WTC11 (cell line): ENCODE measurements at places on chromosomes 1 and 21. TPM values are rescaled to one million over a fixed set of nuclear protein-coding genes. Genes with fewer than 3 reads are reported as not detected.

GRCh38 chr1:182658055-182658454 is 26.3 kb downstream of the RGS8 start:
- no peak for DNase-seq

- DNase-seq = no peak
These were observed 27.2 kb upstream of the SLC22A15 start for GRCh38 chr1:115949156-115949555.

DNA sequence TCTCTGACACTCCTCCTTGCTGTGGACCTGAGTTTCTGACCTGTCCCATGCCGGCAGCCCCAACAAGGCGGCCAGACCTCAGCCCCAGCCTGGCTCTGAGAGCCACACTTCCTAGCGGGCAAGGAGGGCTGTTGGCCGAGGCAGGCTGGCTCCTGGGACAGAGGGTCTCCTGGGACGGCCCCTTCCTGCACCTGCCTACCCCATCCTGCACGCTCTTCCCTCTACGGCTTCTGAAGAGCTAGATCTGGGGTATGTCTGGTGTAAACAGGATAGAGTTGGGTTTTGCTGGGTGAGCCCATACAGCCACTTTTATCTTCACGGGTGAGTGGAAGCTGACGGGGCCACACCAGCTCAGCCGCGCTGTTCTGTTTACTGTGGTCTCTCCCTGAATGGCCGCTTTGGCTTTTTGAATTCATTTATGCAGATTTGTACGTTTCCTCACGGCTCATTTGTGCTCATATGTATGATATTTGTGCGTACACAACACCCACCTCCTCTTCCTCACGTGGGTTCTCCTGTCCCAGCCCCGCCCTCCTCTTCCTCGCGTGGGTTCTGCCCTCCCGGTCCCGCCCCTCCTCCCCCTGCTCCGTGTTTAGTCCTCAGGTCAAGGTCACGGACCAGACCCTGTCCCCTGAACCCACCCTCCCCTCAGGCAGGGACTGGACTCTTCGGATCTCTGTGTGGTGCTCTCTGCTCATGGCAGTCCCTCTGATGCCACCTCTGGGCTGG is 34.7 kb upstream of the POFUT2 start:
- no peak for DNase-seq

GRCh38 chr1:85894651-85895050 is 186.4 kb upstream of the ZNHIT6 start:
- peak; percentile 45 for DNase-seq

- no peak for DNase-seq
These were observed 181.4 kb upstream of the B3GALT2 start for GRCh38 chr1:193367863-193368262.

- no peak for DNase-seq
These were observed 64.8 kb upstream of the ATP1A1 start for GRCh38 chr1:116308276-116308675.

GRCh38 chr1:178869119-178869697 is 1.7 kb downstream of the ANGPTL1 start:
- DNase-seq = no peak

DNA sequence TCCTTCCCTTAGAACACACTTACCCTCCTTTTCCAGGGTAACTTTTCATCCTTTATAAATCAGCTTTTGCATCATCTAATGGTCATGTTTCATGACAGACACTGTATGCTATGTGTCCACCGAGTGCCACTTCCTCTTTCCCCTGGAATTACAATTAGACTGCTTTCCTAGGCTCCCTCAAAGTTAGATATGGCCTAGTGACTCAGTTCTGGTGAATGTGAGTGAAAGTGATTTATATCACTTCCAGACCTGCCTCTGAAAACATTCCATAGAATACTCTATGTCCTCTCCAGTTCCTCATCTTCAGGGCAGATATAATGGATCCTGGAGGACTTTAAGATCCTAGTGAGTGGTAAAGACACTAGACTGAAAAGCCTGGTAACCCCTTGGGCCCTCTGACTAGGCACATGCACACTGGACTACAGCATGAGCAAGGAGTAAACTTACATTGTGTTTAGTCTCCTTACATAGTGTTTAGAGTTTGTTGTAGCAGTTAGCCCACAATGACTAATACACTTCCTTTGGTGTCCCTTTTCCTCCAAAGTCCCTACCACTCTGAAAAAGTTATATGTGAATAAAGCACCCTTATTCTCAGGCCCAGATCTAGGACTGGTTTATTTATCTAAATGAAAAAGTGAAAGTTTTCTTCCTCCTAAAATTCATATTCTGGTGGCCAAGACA is 59.3 kb downstream of the GPR88 start:
- DNase-seq = no peak

DNA sequence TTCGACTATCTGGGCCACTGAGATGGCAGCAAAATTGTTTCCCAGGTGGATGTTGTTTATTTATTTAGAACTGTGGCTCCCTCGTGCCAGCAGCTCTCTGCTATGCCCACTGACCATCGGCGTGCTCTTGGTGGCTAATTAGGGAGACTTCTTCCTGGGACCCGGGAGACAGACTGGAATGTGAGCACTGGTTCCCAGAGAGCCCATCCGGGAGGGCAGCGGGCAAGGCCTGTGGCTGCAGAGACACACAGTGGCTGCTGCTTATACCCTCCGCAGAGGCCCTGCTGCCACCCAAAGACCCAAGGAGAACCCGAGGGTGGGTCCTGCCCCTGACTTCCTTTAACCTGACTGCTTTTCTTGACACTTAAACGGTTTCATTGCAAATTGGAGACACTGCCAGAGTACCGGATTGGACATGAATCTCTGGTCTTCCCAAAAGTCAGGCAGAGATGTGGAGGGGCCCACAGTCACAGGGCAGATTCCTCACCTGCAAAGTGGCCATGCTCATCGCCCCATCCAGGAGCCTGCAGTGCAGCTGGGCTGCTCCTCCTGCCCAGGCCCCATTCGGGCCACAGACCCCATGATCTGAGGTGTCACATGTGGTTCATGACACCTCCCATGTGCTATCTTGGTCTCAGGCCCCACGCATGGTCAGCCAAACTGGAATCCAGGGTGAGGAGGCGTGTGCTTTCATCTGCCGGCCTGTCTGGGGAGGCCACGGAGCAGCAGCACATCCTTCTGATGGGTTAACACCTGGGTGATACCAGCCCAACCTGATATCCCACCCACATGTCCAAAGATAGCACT is 5.7 kb upstream of the MATN1 start:
- no peak for DNase-seq

- no peak for DNase-seq
These were observed 5.8 kb downstream of the ELF3 start for GRCh38 chr1:202016022-202016810.

DNA sequence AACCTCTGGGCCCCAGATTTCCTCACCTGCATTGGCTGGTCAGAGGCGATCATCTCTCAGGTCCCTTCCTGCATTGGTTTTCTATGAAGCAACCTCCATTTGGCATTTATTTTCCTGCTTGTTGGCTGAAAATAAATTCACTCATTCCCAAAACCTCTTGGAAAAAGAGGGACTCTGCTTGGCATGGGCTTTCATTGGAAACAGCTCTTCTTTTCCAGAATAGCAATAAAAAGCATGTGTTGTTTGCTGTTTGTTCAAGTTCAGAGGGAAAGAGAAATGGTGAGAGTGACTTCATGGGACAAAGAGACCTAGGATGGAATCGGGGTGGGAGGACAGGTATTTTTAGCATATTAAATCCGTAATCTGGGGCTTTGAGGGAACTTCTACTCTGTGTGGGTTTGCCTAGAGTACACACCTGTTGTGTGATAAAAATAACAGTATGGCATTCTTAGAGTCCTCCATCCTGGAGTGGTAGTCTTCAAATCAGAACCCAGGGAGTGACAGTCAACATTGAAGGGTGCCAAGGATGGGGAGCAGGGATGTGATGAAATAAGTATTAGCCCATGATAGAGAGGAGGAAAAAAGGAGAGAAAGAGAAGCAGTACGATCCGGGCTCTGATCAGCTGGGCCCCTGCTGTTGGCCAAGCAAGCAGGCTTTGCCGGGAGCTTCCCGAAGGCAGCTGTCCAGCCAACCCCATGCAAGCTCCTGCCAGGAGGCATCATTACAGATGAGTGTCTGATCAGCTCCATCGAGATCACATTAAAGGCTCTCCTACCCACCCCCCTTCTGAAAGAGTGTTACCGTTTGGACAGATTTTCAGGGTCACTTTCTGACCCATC is 131.9 kb upstream of the NFIA start:
- no peak for DNase-seq

GRCh38 chr1:24362982-24363614 is 43.9 kb downstream of the GRHL3 start:
- DNase-seq = no peak

DNA sequence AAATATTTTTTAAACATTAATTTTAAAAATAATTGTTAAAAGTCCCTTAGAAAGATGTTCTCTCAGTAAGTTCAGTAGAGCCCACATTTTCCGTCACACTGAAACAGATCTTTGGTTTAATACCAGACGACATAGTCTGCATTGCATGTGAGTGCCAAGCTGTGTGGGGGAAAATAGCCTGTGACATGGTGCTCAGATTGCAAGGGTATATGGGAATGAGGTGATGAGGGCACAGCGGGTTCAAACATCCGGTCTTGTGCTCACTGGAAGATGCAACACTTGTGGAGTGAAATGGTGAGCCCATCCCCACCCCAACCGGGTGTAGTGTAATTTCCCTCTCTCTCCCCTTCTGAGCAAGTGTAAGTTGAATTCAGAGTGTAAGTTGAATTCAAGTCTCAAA is 114.3 kb downstream of the PEX14 start:
- no peak for DNase-seq

GRCh38 chr1:19156676-19157075 is 53.4 kb downstream of the UBR4 start:
- no peak for DNase-seq

- DNase-seq = no peak
These were observed 72.0 kb upstream of the TLR5 start for GRCh38 chr1:223215026-223215425.

DNA sequence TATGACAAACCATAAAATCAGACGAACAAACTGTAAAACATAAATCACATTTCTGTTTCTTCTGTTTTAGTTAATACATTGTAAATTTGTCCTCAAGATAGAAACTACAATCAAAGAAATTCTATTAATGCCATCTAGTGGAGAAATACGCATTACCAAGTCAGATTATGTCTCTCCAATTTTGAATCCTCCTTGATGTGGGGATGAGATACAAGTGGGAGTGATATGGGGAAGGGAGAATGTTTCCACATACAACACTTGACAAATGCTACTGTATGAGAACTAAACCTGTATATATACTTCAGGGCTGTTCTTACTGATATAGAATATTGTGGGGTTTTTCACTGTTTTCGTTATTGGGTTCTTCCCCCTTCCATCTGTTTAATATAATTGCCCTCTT is 2.6 kb downstream of the HFM1 start:
- DNase-seq = no peak

GRCh38 chr1:86621286-86621685 is 74.4 kb downstream of the CLCA4 start:
- DNase-seq = no peak

GRCh38 chr1:22418933-22419382 is 32.7 kb upstream of the ZBTB40 start:
- DNase-seq = no peak

- no peak for DNase-seq
These were observed 134.7 kb downstream of the HLX start for GRCh38 chr1:221013691-221014660.

DNA sequence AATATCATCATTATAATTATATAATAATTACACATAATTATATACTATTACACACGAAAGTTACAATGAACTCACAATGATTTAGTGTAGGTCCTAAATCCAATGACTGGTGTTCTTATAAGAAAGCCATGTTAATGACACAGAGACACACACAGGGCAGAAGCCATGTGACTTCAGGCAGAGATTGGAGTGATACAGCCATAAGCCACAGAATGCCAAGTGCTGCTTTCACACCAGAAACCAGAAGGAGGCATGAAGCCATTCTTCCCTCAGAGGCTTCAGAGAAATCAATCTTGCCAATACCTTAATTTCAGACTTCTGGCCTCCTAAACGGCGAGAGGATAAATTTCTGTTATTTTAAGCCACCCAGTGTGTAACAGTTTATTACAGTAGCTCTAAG is 147.4 kb upstream of the KRTAP19-8 start:
- no peak for DNase-seq

- no peak for DNase-seq
These were observed 32.4 kb downstream of the ITPKB start for GRCh38 chr1:226706684-226707083.

DNA sequence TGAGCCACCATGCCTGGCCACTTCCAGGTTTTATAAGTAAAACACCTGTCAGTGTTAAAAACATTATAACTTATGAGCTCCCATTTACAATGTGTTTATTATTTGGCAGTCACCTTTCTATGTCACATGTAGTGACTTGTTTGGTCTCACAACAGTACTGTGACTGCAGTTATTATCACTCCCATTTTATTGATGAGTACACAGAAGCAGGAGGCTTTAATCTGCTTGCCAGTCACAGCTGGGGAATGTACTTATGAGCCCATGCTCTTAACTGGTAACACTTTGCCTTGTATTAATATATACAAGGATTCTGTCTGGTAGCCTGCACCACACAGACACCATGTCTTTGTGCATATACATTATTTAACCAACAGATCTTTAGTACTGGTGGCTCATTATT is 31.1 kb upstream of the BACH1 start:
- DNase-seq = no peak

- no peak for DNase-seq
These were observed 40.9 kb upstream of the LRRN2 start for GRCh38 chr1:204726478-204726877.

GRCh38 chr1:94037392-94038229 is 83.3 kb downstream of the ABCA4 start:
- DNase-seq = no peak

The LY9 gene
- 0.18 TPM in 1 of 3 replicates, not detected in the others for total RNA-seq

The GPR157 gene
- total RNA-seq = 3.4 to 9.6 TPM (median 6.0 TPM) in 3 replicates

The FYB2 gene
- 0.15 to 0.46 TPM (median 0.25 TPM) in 3 replicates for total RNA-seq

The MANEAL gene
- 4.2 to 6.4 TPM (median 5.9 TPM) in 3 replicates for total RNA-seq

The MYOM3 gene
- total RNA-seq = 0.13 to 0.16 TPM (median 0.14 TPM) in 3 replicates

The AMY1B gene
- not detected in 3 replicates for total RNA-seq

The DIP2A gene
- total RNA-seq = 36.7 to 39.4 TPM (median 38.8 TPM) in 3 replicates

The HAO2 gene
- 0.53 to 1.0 TPM (median 0.80 TPM) in 3 replicates for total RNA-seq

The LRRC53 gene
- total RNA-seq = not detected in 3 replicates

The PLA2G2F gene
- total RNA-seq = not detected in 3 replicates

The RORC gene
- 0.30 to 0.53 TPM (median 0.44 TPM) in 3 replicates for total RNA-seq

The AGMAT gene
- total RNA-seq = 4.9 to 5.6 TPM (median 5.5 TPM) in 3 replicates
